Suprapubic skin (tissue), 4 donors: ENCODE measurements at places on chromosomes 5 and 9. TPM values are rescaled to one million over a fixed set of nuclear protein-coding genes. Genes with fewer than 3 reads are reported as not detected.
A peak's percentile ranks its signal among the peaks of the same experiment; 100 is the strongest.

GRCh38 chr5:60700416-60700757 lies 421 bp upstream of the DEPDC1B start:
- H3K27ac ChIP-seq = peak overlapping the region; percentile 72
- H3K36me3 ChIP-seq = no peaks in the 10 kb centered on the region
- no peak for DNase-seq
- peak overlapping the region; percentile 80 for H3K4me3 ChIP-seq

Gene MELK
- 1.9 TPM for total RNA-seq

DNA sequence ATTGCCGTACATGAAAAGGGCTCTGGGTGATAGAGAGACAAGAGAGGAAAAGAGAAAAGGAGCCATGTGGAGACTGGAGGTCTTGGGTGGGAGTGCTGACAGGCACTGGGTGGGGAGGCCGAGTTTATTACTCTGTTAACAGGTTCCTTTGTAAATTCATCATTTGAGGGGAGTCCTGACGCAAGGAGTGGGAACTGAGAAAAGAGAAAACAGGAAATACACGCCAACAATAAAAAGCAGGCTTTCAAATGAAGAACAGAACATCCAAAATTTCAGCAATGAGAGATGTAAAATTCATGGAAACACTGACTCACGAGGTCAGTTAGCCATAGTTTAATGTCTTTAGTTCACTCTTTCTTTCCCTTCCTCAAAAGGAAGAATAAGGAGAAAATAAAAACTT lies 342.8 kb downstream of the TMEM167A start:
- no peak overlapping the region for H3K27ac ChIP-seq
- no peak for DNase-seq
- H3K4me1 ChIP-seq = no peaks in the 10 kb centered on the region
- H3K27me3 ChIP-seq = no peaks in the 10 kb centered on the region
- no peaks in the 10 kb centered on the region for H3K36me3 ChIP-seq

GRCh38 chr5:86665984-86666760 lies 48.4 kb downstream of the COX7C start:
- H3K4me1 ChIP-seq = no peaks in the 10 kb centered on the region
- no peak overlapping the region for H3K4me3 ChIP-seq
- no peaks in the 10 kb centered on the region for H3K36me3 ChIP-seq
- no peaks in the 10 kb centered on the region for H3K27me3 ChIP-seq

Gene CERCAM
- total RNA-seq = 9.7 TPM

- no peaks in the 10 kb centered on the region for H3K27me3 ChIP-seq
- no peaks in the 10 kb centered on the region for H3K4me1 ChIP-seq
- no peak overlapping the region for H3K4me3 ChIP-seq
- DNase-seq = no peak
Observed at GRCh38 chr5:124277767-124278545, 468.5 kb downstream of the ZNF608 start.

DNA sequence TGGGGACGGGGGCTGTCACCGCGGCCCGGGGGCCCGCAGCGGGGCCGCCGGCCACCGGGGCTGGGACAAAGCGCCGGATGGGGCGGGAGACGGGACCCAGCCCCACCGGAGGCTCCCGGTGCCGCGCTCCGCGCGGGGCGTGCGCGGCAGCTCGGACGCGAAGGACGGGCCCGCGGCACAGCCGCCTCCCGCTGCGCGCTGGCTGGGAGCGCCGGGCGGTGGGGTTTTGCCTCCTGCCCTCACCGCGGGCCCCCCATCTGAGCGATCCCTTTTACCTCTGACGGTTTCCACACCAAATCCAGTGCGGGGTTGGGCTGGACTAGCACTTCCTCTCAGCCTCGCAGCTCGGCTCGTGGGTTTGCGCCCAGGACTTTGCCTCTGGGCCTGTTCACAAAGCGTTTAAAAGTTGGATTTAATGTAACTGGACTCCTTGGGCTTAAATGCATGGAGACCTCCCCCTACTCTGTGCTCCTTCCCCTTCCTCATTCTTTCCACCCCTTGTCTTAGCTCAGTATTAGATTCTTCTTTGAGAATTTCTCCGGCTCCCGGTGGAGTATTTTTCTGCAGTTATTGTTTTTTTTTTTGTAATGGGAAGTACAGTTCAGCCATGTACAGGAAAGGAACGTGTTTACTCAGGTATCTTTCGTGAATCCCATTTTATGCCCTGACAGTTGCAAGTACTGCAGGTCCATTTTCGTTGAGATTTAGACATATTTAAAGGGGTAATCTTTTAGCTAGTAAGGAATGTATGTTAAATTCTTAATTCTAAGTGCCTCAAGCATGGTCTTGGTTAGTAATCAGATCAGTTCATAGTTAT lies 691 bp downstream of the FCHO2 start:
- peaks cover 39% of the 10 kb centered on the region for H3K4me1 ChIP-seq
- H3K27me3 ChIP-seq = no peaks in the 10 kb centered on the region
- no peaks in the 10 kb centered on the region for H3K36me3 ChIP-seq

GRCh38 chr5:150764530-150764929 lies 5.7 kb upstream of the DCTN4 start:
- H3K4me1 ChIP-seq = peaks cover 13% of the 10 kb centered on the region
- no peak for DNase-seq
- no peaks in the 10 kb centered on the region for H3K27me3 ChIP-seq
- peak overlapping the region; percentile 70 for H3K27ac ChIP-seq
- H3K4me3 ChIP-seq = no peak overlapping the region

- no peak overlapping the region for H3K4me3 ChIP-seq
- DNase-seq = no peak
- H3K27ac ChIP-seq = no peak overlapping the region
- no peaks in the 10 kb centered on the region for H3K27me3 ChIP-seq
- H3K4me1 ChIP-seq = no peaks in the 10 kb centered on the region
Observed at GRCh38 chr5:3157214-3157613, 405.7 kb upstream of the IRX2 start.

Gene PELO
- total RNA-seq = 9.8 TPM

DNA sequence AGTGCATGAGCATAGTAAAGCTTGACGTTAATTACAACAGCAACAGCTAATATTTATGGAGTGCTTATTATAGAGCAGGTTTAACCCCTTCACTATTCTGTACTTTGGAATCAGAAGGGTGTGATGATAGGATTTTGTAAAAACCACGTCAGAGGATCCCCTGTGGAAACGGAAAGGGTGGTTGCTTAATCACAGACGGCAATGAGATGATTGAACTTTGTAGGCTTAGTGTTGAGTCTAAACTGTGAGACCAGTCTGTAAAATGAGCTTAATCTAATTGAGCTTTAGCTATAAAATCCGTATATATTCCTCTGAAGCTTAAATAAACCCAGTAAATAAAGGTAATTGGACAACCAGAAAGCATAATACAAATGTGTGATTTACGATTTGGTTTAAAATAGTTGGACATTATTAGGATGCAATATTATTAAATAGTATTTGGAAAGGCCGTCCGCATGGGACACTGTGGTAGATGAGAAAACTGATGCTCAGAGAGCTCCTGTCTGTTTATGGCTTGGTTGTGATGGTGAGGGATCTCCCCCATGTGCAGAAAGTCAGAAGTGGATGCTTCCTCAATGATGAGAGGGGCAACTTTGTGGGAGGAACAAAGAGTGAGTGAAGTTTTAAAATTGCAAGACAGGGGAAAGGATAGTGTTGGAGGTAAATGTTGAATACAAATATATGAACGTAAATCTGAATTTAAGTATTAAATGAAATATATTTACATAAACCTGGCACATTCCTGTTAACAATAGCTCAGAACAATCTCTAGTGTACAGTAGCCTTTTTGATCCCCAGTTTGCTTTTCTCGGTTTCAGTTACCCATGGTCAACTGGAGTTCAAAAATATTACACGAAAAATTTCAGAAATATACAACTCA lies 23.4 kb upstream of the SCGB3A2 start:
- no peaks in the 10 kb centered on the region for H3K36me3 ChIP-seq
- DNase-seq = no peak
- H3K27ac ChIP-seq = no peak overlapping the region
- no peaks in the 10 kb centered on the region for H3K27me3 ChIP-seq
- H3K4me1 ChIP-seq = no peaks in the 10 kb centered on the region

- no peak overlapping the region for H3K4me3 ChIP-seq
- no peaks in the 10 kb centered on the region for H3K4me1 ChIP-seq
- no peaks in the 10 kb centered on the region for H3K36me3 ChIP-seq
- no peak overlapping the region for H3K27ac ChIP-seq
- no peaks in the 10 kb centered on the region for H3K27me3 ChIP-seq
Observed at GRCh38 chr5:34530637-34531036, 125.5 kb upstream of the RAI14 start.

- no peak overlapping the region for H3K27ac ChIP-seq
- H3K27me3 ChIP-seq = no peaks in the 10 kb centered on the region
- DNase-seq = no peak
Observed at GRCh38 chr9:81374459-81375186, 314.7 kb downstream of the TLE1 start.

DNA sequence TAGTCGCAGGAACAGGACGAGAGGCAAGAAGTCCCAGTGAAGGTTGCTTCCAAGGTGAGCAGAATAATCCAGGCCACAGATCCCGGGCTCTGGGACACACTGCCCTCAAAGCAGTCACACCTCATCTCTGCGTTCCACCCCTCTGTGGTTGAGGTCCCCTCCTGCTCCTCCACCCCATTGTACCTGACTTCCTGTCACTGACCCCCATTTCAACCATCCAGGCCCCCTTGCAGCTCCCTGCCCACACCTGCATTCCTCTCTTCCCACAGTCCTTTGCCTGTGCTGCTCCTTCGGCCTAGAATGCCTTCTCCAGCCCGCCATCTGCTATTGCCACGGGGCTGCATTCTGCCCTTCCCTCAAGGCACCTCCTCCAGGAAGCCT lies 73.5 kb downstream of the PAX5 start:
- no peak for DNase-seq
- H3K36me3 ChIP-seq = no peaks in the 10 kb centered on the region
- H3K27me3 ChIP-seq = peaks cover 20% of the 10 kb centered on the region
- H3K4me3 ChIP-seq = no peak overlapping the region

DNA sequence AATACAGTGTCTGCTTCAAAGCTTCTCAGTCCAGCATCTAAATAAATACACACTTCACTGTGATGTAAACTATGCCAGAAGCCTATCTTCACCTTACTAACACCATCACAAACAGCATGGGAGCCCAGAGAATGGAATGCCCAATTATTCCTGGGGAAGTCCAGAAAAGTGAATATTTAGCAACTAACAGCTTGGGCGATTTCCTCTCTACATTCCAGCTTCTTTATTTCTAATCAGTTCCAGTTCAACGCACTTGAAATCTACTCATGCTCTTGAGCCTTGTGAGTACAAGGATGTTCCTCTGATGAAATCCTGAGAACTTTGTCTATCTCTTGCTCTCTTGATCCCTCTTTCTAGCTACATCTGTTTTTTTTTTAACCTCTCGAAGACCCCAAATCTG lies 100.4 kb upstream of the C9orf72 start:
- H3K27ac ChIP-seq = no peak overlapping the region
- no peaks in the 10 kb centered on the region for H3K36me3 ChIP-seq
- no peaks in the 10 kb centered on the region for H3K4me1 ChIP-seq
- no peak for DNase-seq

DNA sequence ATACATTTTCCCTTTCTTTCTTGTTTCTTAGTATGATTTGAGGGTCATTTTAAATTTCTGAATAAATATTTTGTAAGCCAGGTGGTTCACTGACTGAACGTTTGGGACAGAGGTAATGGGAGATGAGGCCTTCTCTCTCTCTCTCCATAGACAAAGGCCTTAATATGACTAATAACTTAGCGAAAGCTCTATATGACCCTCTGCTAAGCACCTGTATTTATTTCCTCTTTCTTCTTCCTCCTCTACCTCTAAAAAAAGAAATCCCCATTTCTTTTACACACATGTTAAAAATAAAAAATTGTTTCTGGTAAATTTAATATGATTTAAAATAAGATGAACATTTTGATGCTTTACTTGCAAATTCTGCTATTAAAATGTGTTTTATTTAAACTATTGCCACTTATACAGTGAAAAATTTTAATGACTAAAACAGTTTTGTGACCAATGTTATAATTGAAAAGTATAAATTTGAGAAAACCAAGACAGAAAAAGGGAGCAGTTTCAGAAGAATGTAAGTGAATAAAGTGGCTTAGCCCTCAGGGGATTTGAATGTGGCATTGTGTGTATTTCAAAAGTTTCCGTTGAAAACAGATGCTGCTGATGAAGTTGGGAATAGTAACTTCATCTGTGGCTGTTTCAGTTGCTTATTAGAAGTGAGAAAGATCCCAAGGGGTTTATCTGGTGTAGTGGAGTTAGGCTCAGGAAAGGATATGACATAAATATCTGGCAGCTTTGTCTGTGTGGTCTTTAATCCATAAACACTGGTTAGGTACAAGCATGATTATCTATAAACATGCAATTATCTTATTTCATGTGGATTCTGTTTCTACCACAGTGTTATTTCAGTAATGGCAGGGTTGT lies 128.6 kb upstream of the GRHPR start:
- H3K4me3 ChIP-seq = no peak overlapping the region
- no peaks in the 10 kb centered on the region for H3K27me3 ChIP-seq
- DNase-seq = no peak
- H3K4me1 ChIP-seq = peaks cover 22% of the 10 kb centered on the region
- H3K27ac ChIP-seq = no peak overlapping the region

GRCh38 chr5:73392775-73393174 lies 55.8 kb downstream of the FOXD1 start:
- H3K4me3 ChIP-seq = no peak overlapping the region
- no peak for DNase-seq
- H3K27me3 ChIP-seq = peaks cover 20% of the 10 kb centered on the region
- H3K4me1 ChIP-seq = no peaks in the 10 kb centered on the region
- H3K27ac ChIP-seq = no peak overlapping the region

- no peaks in the 10 kb centered on the region for H3K27me3 ChIP-seq
- no peaks in the 10 kb centered on the region for H3K36me3 ChIP-seq
- no peak overlapping the region for H3K27ac ChIP-seq
- peak overlapping the region; percentile 26 for H3K4me3 ChIP-seq
Observed at GRCh38 chr9:20604562-20604961, 17.7 kb downstream of the MLLT3 start.

- H3K36me3 ChIP-seq = no peaks in the 10 kb centered on the region
- peak overlapping the region; percentile 44 for H3K27ac ChIP-seq
- peak; percentile 83 for DNase-seq
- H3K4me1 ChIP-seq = peaks cover 87% of the 10 kb centered on the region
Observed at GRCh38 chr9:133122935-133123611, 2.0 kb upstream of the RALGDS start.

DNA sequence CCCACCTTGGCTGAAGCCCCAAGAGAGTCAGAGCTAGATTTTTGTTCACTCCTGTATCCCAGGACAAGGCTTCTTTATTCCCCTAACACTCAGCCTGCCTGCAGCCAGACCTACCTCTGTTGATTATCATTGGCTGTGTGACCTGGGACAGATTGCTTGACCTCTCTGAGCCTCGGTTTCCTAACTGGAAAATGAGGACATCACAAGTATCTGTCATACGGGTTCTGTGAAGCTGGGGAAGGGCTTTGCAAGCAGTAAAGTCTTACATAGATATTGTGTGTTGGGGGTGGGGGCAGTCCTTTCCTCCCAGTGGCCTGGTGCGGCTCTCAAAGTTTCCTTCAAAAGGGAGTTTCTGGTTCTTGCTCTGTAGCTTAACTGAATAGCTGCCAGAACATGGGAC lies 2.5 kb upstream of the NEK6 start:
- H3K27me3 ChIP-seq = no peaks in the 10 kb centered on the region
- no peak for DNase-seq
- no peaks in the 10 kb centered on the region for H3K36me3 ChIP-seq
- no peak overlapping the region for H3K27ac ChIP-seq
- H3K4me3 ChIP-seq = no peak overlapping the region

- peaks cover 19% of the 10 kb centered on the region for H3K36me3 ChIP-seq
- no peak for DNase-seq
- H3K4me3 ChIP-seq = no peak overlapping the region
- H3K27ac ChIP-seq = no peak overlapping the region
Observed at GRCh38 chr5:133108481-133108921, 56.7 kb downstream of the HSPA4 start.

GRCh38 chr9:84154320-84154719 lies 173.7 kb downstream of the RMI1 start:
- H3K4me3 ChIP-seq = no peak overlapping the region
- H3K27me3 ChIP-seq = peaks cover 7% of the 10 kb centered on the region
- H3K4me1 ChIP-seq = no peaks in the 10 kb centered on the region
- DNase-seq = no peak

Gene IL3
- not detected for total RNA-seq
